Spinal cord (tissue), 10 donors: ENCODE measurements at places on chromosomes 16 and 17. TPM values are rescaled to one million over a fixed set of nuclear protein-coding genes. Genes with fewer than 3 reads are reported as not detected.

Gene CACNG5
- polyA plus RNA-seq: 7.8 TPM

Gene ATP2A1
- 6.1 TPM for polyA plus RNA-seq

Gene RNF43
- 0.92 TPM for polyA plus RNA-seq

Gene NGFR
- 54.0 TPM for polyA plus RNA-seq

Gene TBC1D3G
- polyA plus RNA-seq: not detected

Gene HES7
- polyA plus RNA-seq: 2.5 TPM

Gene SLC35G3
- polyA plus RNA-seq: not detected

Gene KRT33A
- not detected for polyA plus RNA-seq

Gene ACSM5
- 2.2 TPM for polyA plus RNA-seq

Gene TMEM220
- polyA plus RNA-seq: 7.7 TPM

Gene PPM1E
- 26.6 TPM for polyA plus RNA-seq

Gene NTN3
- 3.0 TPM for polyA plus RNA-seq

Gene TPPP3
- 115 TPM for polyA plus RNA-seq

Gene MEIOB
- polyA plus RNA-seq: 1.7 TPM

Gene CA5A
- 0.27 TPM for polyA plus RNA-seq
